KBM-7 (cell line): ENCODE measurements at places on chromosomes 12 and 14.

DNA sequence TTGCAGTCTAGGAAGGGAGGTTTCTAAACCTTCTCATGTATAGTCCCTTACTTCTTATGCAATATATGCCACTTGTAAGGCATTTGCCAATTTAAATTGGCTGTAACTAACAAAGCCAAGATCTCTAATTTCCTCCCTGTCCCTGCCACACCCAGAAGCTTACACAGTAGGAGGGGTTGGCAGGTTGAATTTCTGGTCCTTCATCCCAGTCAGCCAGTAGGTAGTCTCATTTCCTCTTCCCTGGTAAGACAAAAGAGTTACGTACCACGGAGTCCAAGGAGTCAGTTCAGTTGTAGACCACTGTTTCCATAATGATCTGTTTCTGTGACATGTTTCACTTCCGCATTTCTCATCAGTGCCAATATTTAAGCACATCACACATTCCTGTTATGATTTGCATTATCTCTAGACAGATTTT is 47.0 kb upstream of the PLBD1 start:
- peak; percentile 56 for DNase-seq

- no peak for DNase-seq
Measured at GRCh38 chr12:58537278-58537677, 383.0 kb downstream of the LRIG3 start.

DNA sequence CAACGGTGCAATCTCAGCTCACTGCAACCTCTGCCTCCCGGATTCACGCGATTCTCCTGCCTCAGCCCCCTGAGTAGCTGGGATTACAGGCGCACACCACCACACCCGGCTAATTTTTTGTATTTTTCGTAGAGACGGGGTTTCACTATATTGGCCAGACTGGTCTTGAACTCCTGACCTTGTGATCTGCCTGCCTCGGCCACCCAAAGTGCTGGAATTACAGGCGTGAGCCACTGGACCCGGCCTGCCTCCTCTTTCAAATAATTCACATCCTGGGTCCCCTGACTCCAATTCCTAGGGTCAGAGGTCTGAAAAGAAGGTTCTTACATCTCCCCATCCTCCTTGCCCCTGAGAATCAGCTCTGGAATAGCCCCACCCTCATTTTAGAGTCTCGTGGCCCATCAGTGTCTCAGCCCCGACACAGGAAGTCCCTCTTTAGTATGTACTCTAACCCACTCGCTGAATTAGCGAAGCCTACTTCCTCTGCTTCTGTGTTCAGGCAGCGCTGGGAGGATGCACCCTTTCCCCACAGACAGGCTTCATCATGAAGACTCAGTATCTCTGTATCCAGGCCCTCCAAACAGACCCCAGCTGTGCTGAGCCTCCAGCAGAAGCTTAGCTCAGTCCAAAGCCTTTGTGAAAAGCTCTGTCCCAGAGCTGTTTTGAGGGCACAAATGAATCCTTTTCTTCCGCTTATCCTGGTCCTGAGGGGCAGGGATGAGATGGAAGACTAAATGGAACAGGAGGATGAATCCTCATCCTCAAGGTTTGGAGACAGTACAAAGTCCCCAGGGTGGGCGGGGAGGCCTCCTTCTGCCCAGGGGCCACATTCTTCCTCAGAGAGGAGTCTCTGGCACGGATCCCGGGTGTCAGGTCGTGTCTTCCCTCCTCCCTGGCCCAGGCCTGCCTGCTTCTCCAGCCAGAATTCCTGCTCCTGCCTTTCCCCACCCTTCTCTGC is 3.5 kb downstream of the LPAR5 start:
- peak; percentile 78 for DNase-seq

- DNase-seq, result no peak
Measured at GRCh38 chr14:96497087-96497486, 5.1 kb upstream of the PAPOLA start.

DNA sequence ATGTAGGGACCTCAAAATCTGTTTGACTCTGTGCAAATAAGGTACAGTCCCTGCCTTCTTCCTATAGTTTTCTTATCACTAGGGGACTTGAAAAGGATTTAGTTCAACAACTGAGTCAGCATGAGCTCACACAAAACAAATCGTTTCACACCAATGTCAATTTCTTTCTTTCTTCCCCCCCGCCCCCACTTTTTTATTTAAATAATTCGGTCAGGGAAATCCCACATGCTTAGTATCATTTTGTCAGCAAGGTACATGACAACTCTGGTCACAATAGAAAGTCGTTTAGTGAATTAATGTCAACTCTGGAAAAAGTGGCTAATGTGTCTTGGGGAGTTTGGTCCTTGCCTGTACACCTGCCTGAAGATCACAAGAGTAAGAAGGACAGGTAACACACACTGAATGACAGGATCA is 232.2 kb upstream of the PLEKHG7 start:
- DNase-seq, result no peak

- no peak for DNase-seq
Measured at GRCh38 chr12:98793121-98793520, 148.0 kb downstream of the APAF1 start.

- no peak for DNase-seq
Measured at GRCh38 chr12:12029653-12030052, 41.1 kb upstream of the BCL2L14 start.

- DNase-seq, result no peak
Measured at GRCh38 chr12:94940771-94941170, 62.7 kb downstream of the NDUFA12 start.

DNA sequence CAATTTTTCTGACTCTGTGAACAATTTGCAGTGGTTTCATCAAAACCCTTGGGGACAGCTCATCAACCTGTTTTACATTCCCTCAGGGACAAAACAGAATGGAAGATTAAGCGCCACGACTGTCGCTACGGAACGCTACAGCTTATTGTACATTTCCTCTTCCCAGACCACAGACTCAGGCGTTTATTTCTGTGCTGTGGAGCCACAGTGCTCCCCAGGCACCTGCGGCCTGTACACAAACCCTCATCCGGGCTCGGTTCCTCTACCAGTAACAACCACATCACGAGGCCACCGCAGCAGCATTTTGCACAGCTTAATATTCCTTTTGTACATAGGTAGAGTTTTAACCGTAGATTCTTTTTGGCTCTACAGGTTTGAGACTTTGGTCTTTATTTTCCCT is 397.4 kb upstream of the OR4E1 start:
- peak; percentile 56 for DNase-seq

- DNase-seq, result peak; percentile 62
Measured at GRCh38 chr14:104659764-104660523, 29.5 kb upstream of the INF2 start.

- no peak for DNase-seq
Measured at GRCh38 chr14:68346556-68347343, 446.1 kb downstream of the ZFP36L1 start.

GRCh38 chr12:7374423-7375144 is 69.4 kb downstream of the CD163L1 start:
- DNase-seq, result peak; percentile 73

DNA sequence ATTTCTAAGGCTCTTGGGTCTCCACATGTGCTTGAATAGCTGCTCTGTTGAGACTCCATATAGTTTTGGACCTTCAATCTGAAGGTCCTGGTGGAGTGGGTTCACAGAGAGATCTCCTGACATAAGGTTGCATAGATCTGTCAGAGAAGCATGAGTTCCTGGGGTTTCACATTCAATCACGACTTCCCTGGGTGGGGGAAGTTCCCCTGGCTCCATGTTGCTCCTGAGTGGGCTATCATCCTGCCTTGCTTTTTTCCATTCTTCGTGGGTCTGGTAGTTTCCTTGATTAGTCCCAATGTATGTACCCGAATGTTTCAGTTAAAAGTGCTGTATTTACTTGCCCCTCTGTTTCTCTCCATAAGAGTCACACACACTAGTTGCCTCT is 181.8 kb downstream of the RASSF9 start:
- DNase-seq, result no peak
